ENCODE measurements at places on chromosomes 12 and 14. TPM values are rescaled to one million over a fixed set of nuclear protein-coding genes. Genes with fewer than 3 reads are reported as not detected.

- DNase-seq: no peak
Observed at GRCh38 chr12:13074396-13075117, 28.9 kb downstream of the GSG1 start.

- DNase-seq: no peak
Observed at GRCh38 chr12:31321897-31322228, 4.1 kb downstream of the SINHCAF start.

GRCh38 chr14:51370758-51371386, 130.8 kb downstream of the TMX1 start:
- no peak for DNase-seq

DNA sequence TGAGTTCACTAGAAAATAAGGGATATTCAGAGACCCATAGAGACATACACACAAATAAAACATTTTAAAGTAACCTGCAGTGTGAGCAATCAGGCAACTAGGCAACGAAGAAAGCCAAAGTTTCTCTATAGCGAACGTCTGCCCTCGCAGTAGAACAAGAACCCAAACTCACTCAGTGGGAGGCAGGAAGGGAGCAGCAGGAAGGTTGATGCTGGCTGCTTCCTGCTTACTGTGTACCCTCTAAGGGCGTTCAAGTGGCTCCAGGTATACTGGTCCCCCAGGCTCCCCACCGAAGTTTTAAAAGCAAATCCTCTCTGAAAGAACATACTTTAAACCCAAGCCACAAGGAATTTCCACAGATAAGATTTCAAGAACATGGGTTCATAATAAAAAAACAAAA, 249.3 kb downstream of the FOXN3 start:
- no peak for DNase-seq

- no peak for DNase-seq
Observed at GRCh38 chr12:112169161-112169872, 44.0 kb downstream of the TRAFD1 start.

DNA sequence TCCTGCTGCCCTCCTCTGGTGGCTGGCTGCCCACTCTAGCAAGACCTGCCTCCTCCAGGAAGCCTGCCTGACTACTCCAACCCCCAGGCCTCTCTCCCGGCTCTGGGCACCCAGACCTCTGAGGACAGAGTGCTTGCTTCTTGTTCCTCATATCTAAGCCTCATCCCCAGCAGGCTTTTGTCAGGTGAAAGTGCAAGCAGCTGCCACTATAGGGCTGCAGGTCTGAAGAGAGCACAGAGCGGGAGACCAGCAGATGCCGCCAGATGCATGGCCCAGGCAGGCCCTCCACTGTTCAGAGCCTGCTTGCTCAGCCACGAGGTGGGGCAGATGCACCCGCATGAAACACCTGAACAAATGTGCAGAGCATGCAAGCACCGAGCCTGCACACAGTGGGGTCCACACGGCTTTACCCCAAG, 73.0 kb downstream of the SERPINA3 start:
- DNase-seq: no peak

GRCh38 chr12:47397664-47398281, 308.1 kb downstream of the RPAP3 start:
- no peak for DNase-seq

- no peak for DNase-seq
Observed at GRCh38 chr14:78316786-78317185, 146.6 kb downstream of the NRXN3 start.

DNA sequence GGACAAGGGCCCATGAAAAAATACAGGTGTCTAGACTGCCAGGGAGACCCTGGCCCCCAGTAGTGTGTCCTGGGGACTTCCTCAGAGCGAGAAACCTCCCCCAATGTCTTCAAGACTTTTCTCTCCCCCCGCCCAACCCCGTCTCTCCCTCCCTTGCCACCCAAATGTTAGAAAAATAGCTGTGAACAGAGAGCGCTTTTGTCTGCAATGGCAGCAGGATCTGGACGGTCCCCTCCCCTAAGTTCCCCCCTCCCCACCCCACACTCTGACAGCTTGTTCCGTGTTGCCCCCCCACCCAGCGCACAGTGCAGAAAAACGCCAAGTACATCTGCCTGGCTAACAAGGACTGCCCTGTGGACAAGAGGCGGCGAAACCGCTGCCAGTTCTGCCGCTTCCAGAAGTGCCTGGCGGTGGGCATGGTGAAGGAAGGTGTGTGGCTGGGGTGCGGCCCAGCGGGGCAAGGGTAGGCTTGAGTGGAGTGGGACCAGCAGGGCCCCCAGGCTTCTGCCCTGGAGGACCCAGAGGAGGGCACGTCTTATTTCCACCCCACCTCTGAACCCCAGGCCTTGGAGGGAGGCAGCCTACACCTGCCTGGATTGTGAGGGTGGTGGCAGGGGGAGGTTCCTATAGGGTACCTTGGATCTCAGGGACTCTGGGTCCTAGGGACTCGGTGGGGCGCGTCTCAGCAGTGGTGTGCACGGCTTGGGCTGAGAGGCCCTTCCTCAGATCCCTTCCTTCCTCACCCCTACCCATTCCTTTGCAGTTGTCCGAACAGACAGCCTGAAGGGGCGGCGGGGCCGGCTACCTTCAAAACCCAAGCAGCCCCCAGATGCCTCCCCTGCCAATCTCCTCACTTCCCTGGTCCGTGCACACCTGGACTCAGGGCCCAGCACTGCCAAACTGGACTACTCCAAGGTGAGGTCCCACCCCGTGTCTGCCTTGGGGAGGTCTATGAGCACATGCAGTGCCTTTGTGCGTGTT, 4.8 kb downstream of the NR4A1 start:
- DNase-seq: no peak

DNA sequence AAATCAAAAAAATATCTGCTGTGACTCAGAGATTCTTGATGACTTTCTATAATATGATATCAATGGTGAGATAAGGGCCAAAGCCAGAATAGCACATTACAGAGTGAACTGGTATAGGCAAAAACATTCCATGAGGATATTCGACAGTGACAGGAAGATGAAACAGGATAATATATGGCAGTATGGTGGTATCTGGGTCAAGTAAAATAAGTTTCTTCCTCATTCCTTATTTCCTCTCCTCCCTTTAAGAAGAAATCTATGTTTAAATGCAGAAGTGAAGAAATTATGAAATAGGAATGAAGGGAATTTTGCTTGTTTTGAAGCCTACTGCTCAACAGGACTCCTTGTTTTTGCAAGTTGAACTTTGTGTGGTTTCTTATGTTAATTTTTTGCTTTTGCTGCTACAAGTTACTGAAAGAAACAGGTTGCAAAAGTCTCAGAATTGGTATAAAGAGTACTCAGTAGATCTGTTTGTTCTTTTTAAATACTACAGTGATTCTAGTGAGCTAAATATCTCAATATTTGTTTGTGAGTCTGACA, 7.0 kb downstream of the ACSS3 start:
- no peak for DNase-seq

DNA sequence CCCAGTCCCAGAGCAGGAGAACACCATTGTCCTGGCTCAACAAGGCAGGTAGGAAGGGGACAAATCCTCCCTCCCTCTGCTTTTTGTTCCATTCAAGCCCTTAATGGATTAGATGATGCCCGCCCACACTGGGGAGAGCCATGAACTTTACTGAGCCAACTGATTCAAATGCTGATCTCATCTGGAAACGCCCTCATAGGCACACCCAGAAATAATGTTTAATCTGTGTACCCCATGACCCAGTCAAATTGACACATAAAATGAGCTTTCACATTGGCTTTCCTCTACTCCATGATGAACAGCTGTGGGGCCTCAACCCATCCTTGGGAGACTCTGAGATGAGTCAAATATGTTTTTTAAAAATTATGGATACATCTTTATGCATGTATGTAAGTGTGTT, 141.8 kb downstream of the GALC start:
- DNase-seq: no peak

DNA sequence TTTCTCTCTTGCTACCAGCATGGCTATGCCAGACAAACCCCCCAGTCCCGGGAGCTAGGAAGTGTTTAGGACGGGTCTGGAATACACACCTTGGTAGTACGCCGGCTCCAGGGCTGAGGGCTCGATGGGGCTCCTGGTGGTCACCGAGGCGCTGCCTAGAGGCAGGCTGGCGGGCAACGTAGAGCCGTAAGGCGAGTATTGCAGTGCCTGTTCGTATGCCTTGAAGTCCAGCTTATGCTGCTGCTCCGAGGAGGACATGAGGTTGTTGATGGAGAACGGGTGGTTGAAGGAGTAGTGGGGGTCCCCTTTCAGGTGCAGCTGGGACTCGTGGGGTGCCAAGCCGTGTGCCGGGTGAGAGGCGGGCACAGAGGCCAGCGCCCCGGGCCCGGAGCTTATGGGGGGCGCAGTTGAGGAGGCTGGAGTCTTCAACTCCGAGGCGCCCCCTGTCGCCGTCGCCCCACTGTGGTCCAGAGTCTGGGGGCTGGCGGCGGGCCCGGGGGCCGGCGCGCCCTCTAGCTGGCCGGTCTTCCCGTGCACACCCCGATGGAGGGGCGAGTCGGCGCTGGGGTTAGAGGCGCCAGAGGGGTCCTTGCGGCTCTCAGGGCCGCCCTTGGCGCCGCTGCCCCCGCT, 3.6 kb downstream of the FOXA1 start:
- no peak for DNase-seq

- DNase-seq: no peak
Observed at GRCh38 chr14:74019408-74020137, 424 bp downstream of the BBOF1 start.

GRCh38 chr12:122031342-122032216, 9.9 kb downstream of the BCL7A start:
- DNase-seq: peak; percentile 59

DNA sequence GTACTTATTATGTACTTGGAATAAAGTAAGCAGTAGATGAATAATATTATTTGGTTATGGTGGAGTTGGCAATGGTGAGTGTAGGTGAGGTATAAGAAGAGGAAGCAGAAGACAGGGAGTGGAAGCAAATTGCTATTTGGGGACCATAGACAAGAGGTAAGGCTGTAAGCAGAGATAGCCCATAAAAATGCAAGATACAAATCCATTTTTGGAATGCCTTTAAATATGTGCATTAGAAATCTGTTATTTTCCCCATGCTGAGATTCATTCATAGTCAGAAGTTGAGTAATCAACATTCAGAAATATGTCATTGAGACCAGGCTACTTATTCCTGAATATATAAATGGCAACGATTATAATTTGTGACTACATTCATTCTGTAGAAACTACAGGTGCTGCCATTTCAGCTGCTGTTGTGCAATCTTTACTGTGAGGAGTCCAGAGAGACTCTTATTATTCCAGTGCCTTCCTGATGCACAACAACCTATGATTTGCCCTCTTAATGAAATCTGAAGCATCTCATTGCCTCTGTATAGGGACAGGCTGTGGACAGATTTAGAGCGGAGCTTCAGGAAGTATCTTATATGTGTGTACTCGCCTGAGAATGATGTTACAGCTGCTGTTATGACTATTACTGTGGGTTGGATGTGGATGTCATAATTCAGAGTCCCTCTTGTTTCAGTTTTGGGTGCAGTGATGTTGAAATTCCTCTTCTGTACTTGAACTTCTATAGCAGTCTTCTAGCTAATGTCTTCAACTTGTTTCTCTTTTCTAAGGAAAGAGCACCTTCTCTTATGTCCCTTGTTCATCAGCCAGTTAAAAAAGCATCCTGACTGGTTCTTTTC, 173.8 kb downstream of the NAV3 start:
- no peak for DNase-seq

GRCh38 chr12:93740751-93741150, 63.6 kb downstream of the CRADD start:
- no peak for DNase-seq

DNA sequence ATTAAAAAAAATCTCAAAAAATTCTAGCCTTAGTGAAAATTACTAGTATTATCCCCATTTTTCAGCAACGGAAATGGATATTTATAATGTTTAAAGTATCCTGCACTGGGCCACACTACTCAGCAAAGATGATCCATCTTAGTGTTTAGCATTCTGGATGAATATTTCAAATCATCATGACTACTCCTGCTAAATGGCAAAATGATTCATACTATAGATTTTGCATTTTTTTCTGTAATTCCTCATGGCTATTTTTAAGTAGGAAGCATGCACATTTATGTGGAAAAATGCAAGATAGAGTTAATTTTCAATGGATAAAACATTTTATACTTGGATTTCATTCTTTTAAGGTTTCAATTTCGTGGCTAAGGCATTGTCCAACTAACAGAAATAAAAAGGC, 59.6 kb downstream of the LRFN5 start:
- DNase-seq: no peak

- DNase-seq: no peak
Observed at GRCh38 chr14:105066240-105067071, 1.2 kb upstream of the GPR132 start.

- DNase-seq: peak; percentile 54
Observed at GRCh38 chr14:35332517-35333263, 40.5 kb downstream of the PSMA6 start.

- no peak for DNase-seq
Observed at GRCh38 chr12:34392741-34393085, 370.4 kb downstream of the ALG10 start.

DNA sequence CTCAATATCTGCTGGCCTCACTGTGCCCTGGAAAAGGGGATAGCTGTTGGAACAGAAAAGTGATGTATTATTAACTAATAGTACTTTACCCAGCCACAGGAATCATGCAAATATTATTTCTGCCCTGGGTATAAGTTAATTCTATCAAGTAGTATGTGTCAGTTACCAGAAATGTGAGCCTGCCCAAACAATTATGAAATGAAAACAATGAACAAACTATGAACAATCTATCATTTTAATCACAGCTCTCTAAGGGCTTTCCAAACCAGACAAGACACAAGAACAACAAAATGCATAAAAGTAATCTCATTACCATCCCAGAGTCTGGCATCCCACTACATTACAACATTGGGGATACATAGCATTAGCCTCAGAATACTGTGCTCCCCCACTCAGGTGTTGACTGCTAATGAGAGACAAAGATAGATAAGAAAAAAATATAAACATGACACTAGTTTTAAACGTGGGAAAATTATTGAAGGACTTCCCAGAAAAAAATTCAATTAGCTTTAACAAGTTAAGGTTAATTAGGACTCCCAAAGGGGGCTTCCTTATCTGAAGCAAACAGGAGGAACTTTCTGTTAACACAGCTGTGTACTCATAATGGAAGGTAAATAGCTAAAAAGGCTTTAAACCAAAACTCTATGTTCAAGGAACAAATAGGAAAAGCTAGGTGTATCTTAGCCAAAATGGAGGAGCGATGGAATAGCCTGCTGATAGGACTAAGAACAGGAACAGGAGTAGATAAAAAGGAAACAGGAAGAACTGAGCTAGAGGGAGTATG, 3.3 kb downstream of the DCAF5 start:
- no peak for DNase-seq

- DNase-seq: no peak
Observed at GRCh38 chr12:95208678-95209077, 8.6 kb downstream of the FGD6 start.

GRCh38 chr14:68501171-68501570, 291.7 kb downstream of the ZFP36L1 start:
- DNase-seq: no peak

- DNase-seq: peak; percentile 74
Observed at GRCh38 chr12:44847888-44848702, 28.0 kb downstream of the NELL2 start.

MYH6 gene
- total RNA-seq: not detected

TESPA1 gene
- total RNA-seq: 165 TPM

A2M gene
- total RNA-seq: not detected

C12orf54 gene
- total RNA-seq: not detected

SLC25A47 gene
- not detected for total RNA-seq

SMIM41 gene
- total RNA-seq: not detected

ST8SIA1 gene
- total RNA-seq: 15.2 TPM

KIF5A gene
- 0.83 TPM for total RNA-seq

CLEC14A gene
- not detected for total RNA-seq

SRRM4 gene
- not detected for total RNA-seq

RDH16 gene
- total RNA-seq: 1.1 TPM

PRPH gene
- total RNA-seq: not detected

APOF gene
- not detected for total RNA-seq

IFNG gene
- 11.8 TPM for total RNA-seq

TBC1D30 gene
- total RNA-seq: 0.07 TPM

SLC16A7 gene
- 43.3 TPM for total RNA-seq

GLT8D2 gene
- not detected for total RNA-seq

TEX52 gene
- total RNA-seq: not detected

Measured in T-cell (primary cell).